ENCODE measurements at places on chromosomes 13 and 19.
A peak's percentile ranks its signal among the peaks of the same experiment; 100 is the strongest.

- no peak for DNase-seq
These were observed 693.7 kb downstream of the UQCRFS1 start for GRCh38 chr19:28519218-28519779.

DNA sequence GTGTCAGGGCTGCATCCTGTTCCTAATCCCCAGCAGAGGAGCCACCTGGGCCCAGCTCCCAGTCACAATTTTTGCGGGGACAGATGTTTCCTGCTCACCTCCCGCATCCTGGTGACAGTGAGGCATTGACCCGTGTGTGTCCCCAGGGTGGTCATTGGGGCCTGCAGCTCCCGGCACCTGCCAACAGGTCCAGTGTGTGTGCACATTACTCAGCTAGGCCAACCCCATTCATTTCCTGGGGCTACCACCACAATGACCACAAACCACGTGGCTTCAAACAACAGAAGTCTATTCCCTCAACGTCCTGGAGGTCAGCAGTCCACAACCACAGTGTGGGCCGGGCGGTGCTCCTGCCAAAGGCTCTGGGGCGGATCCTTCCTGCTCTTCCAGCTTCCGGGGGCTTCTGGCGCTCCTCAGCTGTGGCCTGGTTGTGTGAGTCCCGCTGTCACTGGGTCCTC lies 11.9 kb upstream of the F2RL3 start:
- DNase-seq, result no peak

DNA sequence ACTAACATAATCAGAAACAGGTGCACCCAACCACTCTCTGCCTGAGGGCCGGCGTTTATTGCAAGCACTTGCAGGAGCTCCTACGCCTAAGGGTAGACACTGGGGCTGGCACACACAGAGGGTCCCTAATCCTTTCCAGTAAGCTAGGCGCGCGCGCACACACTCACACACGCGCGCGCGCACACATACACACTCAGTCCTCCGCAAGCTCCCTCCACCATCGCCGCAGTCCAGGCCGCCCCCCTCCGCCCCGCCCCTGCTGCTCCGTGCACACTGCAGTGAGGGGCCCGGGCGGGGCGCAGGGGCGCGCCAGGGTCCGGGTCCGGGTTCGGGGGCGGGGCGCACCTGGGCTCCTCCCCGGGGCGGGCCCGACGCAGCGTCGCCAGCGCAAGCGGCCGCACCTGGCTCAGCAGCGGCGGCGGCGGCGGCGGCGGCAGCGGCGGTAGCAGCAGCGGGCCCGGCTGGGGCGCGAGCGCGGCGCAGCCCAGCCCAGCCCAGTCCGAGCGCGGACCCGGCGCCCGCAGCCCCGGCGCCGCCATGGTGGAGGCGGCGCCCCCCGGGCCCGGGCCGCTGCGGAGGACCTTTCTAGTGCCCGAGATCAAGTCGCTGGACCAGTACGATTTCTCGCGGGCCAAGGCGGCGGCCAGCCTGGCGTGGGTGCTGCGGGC lies at the start of gene CAMSAP3:
Gene CAMSAP3, plus strand, starts transcription at position 398 of the 668 bp plus-strand sequence. Its CDS starts 140 bp downstream, at position 538.
- peak; percentile 38 for DNase-seq

- no peak for DNase-seq
These were observed 7.0 kb upstream of the LRP3 start for GRCh38 chr19:33187183-33187540.

DNA sequence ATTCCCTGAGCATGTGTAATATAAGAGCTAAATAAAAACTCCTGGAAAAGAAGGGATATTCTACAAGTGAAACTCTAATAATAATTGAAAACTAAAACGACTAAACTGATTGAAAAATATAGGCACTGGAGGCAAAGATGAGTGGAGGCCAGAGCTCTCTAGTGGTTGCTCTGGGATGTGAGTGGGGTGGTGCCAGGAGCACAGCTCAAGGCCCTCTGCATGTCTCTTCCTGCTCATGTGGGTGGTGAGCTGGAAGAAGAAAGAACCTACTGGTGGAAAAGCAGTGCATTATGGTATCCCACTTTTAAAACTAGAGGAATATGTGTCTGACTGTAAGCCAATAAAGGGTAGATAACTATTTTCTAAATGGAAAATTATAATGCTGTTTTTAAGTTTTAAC lies 15.8 kb upstream of the ARHGEF7 start:
- DNase-seq, result no peak

DNA sequence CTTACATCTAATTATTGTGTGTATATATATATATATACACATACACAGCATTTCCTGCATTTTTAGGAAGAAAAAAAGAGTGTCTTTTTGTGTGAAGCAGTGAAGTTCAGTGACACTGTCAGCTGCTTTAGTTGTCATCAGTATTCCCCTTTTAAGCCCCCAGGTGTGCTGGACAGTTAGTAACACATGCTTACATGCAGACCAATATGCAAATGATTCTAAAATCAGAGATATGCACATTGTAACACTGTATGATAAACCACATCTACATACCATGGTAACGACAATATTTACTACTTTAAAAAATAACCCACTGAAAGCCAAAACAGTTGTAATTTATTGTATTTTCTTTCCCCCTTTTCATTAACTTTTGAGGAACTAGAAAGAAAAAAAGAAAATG lies 16.8 kb downstream of the LHFPL6 start:
- no peak for DNase-seq

GRCh38 chr13:110158226-110158625 lies 148.7 kb downstream of the COL4A1 start:
- no peak for DNase-seq

- peak; percentile 10 for DNase-seq
These were observed 78.9 kb downstream of the FLT1 start for GRCh38 chr13:28415994-28416421.

- DNase-seq, result no peak
These were observed 1.9 kb downstream of the LTBP4 start for GRCh38 chr19:40603071-40603388.

GRCh38 chr19:55406826-55407549 lies 600 bp downstream of the UBE2S start:
- peak; percentile 28 for DNase-seq

DNA sequence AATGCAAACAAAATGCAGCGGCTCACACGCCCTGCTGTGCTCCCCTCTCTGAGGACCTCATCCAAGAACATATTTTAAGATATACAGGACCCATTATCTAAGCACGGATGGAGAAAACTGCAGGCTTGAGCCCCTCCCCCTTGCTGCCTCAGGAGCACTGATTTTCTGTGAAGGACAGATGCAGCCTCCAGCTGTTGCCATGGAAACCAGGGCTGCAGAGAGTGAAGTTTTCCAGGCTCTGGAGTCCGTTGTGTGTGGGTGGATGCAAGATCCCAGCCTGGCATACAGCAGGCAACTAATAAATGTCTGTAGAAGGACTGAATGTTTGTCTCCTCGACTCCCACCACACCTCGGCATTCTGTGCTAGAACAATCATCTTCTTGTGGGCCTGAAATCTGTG lies 105.6 kb upstream of the PEG3 start:
- no peak for DNase-seq

- DNase-seq, result peak; percentile 47
These were observed 15.7 kb downstream of the ZNF808 start for GRCh38 chr19:52542984-52543664.

GRCh38 chr19:42177686-42178019 lies 39.8 kb downstream of the DEDD2 start:
- DNase-seq, result no peak

GRCh38 chr19:30848636-30849425 lies 476.6 kb downstream of the ZNF536 start:
- no peak for DNase-seq

DNA sequence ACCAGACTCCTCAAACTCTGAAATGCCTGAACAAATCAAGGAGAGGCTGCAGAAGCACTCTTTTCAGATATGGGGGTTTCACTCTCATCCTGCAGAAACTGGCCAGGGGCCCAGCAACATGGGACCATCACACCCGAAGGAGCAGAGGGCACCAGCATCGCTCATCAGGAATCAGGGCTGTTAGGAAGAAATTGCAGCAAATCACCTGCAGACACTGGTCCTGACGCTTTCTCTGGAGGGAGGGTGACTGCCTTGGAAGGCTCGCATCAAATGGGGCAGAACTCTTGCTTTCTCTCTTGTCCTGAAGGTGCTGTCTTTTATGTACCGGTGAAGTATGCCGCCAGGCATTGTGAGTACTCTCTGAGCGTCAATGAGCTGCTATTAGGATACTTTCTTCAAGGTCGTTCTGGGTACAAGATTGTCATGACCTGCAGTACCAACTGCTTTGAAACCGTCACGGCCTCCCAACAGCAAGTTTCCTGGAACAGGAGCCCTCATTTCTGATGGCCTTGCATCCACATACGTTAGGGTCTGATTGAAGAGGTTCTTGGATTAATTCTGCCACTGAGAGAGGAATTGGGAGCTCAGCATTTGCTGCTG lies 155.7 kb upstream of the SOX1 start:
- DNase-seq, result no peak

DNA sequence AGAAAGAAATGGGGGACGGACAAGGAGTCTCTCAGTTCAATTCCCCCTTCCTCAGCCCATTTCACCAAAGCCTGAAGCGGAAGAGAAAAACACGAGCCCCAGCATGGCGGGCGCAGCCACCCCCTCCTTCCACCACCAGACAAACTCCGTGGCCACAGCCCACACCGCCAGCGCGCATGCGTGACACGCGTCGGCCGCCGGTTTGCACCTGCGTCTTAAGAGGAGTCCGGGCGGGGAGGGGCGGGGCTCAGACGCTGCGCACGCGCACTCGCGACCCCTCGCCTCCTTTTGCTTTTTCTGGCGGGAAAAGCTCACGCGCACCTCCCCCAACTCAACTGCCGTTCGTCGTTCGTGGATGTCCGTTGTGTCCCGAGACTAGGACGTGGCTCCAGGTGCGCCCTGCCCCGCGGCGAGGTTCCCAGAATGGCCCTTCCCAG lies at the start of gene KASH5:
Gene KASH5, plus strand, starts transcription at position 314 of the 437 bp plus-strand sequence. CDS start 2,635 bp downstream, outside the sequence.
- peak; percentile 91 for DNase-seq

- no peak for DNase-seq
These were observed 2.9 kb downstream of the LRCH1 start for GRCh38 chr13:46555722-46556417.

- no peak for DNase-seq
These were observed 10.4 kb downstream of the PNMA8A start for GRCh38 chr19:46460981-46461380.

GRCh38 chr19:17806945-17807344 lies 12.0 kb downstream of the B3GNT3 start:
- no peak for DNase-seq

DNA sequence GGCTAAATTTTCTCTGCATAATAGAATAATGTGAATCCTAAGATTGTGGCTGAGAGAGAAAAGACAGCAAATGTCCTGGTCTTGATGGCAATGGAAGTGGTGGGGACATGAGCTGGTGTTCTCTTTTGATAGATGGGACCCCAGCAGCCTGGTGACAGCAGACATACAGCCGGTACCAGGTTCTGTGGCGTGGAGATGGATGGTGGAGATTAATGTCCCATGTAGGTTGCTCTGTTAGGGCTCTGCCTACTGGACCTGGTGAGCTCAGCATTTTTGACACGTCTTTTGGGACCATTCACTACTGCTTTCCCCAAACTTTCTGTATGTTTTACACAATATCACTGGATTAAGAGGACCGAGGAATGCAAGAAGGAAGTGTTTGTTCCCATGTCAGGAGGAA lies 8.2 kb upstream of the SIGLEC14 start:
- no peak for DNase-seq

DNA sequence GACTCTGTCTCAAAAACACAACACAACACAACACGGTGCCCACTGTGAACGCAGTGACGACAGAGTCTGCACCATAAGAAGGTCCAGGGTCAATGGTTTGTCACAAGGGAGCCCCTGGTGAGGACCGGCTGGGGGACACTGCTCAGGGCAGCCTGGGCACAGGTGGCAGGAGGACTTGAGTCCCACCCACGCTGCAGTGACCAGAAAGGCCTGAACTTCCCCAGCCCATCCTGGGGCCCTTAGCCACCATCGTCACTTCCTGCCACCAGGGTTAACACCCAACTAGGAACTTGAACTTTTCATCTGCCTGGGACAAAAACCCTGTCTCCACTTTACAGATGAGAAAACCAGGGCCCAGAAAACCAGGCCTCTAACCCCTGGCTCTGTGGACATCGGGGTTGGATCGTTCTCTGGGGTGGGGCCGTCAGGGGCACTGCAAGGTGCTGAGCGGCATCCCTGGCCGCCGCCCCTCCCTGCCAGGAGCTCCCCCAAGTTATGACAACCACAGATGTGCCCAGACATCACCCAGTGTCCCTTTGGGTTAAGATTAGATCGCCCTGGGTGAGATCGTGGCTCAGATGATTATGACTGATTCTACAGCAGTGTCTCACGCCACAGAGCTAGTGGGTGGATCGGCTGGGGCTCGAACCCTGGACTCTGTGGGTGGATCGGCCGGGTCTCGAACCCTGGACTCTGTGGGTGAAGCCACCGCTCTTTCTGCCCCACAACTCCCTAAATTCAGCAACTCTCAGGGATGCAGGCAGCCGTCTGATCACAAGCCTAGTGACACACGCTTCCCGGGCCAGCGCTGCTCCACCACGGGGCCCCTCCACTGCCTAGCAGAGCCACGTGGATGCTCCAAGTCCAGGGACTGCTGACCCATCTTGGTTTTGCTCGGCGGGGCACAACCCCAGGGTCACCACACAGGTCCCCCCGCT lies 14.0 kb downstream of the MOB3A start:
- DNase-seq, result peak; percentile 80

DNA sequence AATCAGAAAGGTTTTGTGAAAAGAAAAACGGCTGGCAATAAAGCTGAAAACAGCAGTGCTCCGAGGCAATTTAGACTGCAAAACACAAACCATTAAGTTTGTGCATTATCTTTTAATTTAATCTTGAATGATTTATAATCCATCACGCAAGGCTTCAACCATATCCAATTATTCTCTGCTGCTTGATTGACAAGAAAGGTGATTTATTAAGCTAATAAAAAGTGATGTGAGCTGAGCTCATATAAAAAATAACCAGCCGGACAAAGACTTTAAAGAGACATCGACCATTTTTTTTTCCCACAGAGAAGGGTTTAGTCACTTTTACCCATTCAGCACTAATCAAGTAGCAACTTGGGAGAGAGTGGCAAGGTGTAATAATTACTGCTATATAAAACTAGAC lies 33.6 kb downstream of the TSHZ3 start:
- no peak for DNase-seq

DNA sequence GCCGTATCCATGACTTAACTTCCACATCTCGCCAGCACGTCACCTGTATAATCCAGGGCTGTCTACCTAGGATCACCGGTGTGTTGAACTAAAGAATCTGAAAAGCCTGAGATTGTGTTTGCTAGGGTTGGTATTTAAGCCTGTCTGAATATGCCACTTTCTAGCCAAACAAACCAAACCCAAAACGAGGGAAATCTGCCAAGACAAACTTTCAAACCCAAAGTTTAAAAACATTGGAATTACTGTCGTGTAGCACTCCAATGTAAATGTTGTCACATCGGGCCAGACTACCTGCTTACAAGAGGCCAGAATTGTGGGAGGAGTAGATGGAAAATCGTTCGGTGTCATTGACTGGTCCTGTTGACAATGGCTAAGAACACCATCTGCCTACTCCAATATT lies 747.8 kb downstream of the EFNB2 start:
- DNase-seq, result no peak

- DNase-seq, result no peak
These were observed 2.0 kb downstream of the DOCK9 start for GRCh38 chr13:98975822-98976261.

Data from CD4-positive, alpha-beta T cell treated with Interleukin-1 beta for 1 hour (primary cell).